ENCODE measurements at places on chromosomes 1 and 21. TPM values are rescaled to one million over a fixed set of nuclear protein-coding genes. Genes with fewer than 3 reads are reported as not detected.

GRCh38 chr1:185351734-185352466 is 34.9 kb upstream of the IVNS1ABP start:
- DNase-seq: no peak

DNA sequence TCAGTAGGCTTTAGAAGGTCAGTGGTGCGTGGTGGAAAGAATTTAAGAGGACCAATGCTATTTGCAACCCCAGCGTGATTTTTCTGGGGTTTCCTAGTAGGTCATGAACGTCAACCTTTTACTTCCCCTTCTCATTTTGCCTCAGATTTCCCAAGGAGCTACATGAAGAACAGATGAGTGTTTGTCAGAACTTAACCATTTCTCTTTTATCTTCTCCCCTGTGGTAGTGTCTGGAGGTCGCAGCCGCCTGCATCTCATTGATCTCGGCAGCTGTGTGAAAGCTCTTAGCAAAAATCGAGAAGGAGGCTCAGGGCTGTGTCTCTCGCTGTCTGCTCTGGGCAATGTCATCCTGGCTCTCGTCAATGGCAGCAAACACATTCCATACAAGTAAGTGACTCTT is 491.1 kb downstream of the KIF26B start:
- DNase-seq: no peak

Gene PDC
- not detected for total RNA-seq

Gene HPCA
- 0.87 TPM for total RNA-seq

Data from activated naive CD4-positive, alpha-beta T cell treated with anti-CD3 and anti-CD28 coated beads, Interleukin-2, amount 50 U/mL, for 72 hours (primary cell).